SW480 (cell line): ENCODE measurements at places on chromosomes 7 and 10.

DNA sequence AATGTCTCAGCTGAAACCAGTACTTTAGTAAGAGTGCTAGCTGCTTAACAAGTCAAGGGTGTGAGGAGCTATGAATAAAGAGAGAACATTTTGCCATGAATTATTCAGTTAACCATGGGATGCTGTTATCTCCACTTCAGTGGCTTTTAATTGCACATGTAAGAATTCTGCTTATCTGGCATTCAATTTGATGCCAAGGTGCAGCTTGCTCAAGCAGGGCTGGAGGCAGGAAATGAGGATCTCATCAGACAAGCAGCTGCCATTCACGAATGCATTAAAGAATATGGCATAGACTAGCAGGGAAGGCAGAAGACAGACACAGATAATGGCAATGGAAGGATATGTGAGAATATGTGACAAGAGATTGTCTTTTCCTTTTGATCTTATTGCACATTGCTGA, 697.8 kb downstream of the NRG3 start:
- DNase-seq, result no peak

GRCh38 chr7:73812996-73813395, 17.8 kb upstream of the CLDN4 start:
- DNase-seq, result no peak

DNA sequence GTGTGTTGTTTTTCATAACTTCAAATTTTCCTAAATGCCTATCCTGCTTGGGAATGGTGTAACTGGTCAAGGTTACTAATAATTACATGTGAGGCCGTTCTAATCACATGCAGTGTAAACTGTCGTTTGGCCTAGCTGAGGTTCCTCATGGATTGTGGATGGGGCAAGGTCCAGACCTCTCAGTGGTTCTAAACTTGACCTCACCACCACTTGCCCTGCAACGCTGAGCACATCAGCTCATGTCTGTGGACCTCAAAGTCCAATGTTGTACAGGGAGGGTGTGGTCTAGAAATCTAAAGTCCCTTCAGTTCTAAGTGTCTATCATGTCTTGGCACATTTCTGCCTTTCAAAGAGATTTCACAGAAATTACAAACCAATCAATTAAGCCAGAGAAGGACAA, 15.6 kb downstream of the RBP3 start:
- DNase-seq, result no peak

DNA sequence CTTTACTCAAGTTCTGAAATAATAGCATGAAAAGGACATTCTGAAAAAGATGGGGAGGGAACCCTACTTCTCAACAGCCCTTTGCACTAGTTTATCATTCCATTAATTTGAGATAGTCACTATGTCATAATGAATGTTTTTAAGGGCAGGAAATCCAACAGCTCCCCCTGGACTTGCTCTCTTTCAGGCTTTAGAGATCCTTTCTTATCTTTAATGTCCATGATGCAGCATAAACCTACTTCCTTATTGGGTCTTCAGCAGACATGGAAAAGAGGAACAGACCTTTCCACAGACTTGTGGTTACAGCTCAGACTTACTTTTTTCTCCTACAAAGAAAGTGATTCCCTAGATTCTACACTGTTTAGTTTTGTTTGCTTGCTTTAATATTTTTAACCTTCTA, 87.3 kb downstream of the IDE start:
- no peak for DNase-seq

DNA sequence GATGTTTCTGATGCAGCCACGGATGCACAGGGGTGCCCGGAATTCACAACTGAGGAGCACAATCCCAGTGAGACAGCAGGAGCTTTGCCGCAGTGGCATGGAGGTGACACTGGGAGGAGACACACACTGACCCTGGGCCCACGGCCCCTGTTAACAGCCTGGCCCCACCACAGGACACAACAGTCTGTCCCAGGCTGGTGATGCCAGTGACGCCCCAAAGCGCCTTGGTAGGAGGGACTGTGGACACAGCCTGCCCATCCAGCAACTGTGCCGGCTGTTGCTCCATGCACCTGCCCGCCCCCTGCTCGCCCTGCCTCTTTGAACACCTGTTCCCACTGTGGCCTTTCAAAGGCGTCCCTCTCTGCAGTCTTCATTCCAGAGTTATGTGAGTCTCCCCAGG, 49.8 kb downstream of the KLF6 start:
- DNase-seq, result no peak

- DNase-seq, result no peak
These were observed 52.7 kb downstream of the GRB10 start for GRCh38 chr7:50729962-50730361.

GRCh38 chr7:139842401-139843210, 13.5 kb downstream of the TBXAS1 start:
- DNase-seq, result no peak

DNA sequence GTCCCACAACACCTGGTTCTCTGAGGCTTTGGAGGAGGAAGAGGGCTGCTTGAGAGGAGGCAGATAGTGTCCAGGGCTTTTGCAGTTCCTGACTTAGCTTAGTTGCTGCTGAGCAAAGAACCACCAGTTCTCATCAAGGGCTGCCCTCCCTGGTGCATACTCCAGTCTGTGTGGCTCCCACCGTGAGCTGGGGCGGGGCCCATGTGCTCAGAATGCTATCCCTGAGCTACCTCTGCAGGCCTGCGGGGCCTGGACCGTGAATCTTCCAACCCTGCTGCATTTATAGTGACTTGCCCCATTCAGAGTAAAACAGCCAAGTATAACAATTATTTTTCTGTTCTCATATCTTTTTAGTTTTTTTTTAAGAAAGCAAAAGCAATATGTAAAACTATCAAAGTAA, 49.2 kb downstream of the TACR2 start:
- no peak for DNase-seq

DNA sequence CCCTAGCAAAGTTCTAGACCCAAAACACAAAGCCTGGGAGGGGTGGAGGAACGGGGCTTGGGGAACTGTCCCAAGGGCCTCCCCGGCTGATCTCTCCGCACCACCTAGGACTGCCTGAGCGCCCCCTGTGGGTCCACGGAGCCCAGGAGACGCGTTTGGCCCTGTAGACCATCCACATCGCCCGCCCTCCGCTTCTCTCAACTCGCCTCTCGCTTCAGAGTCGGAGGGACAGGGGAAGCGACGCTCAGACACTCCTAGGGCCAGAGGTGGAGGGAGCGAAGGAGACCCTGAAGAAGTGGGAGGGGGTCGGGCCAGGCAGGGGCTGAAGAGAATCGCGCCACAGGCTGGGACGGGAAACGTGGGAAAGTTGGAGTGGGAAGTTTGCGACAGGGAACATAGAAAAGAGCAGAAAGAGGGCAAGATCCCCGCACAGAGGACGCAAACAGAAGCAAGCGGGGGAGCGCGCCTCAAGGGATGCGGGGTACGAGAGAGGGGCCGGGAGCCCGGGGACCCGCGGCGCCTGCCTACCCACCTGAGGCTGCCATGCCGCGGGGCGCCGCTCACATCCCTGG, 378 bp downstream of the PIK3AP1 start:
- DNase-seq, result peak; percentile 57

- no peak for DNase-seq
These were observed 83.1 kb upstream of the MINDY3 start for GRCh38 chr10:15943426-15943825.

- no peak for DNase-seq
These were observed 499 bp downstream of the GAL3ST4 start for GRCh38 chr7:100167912-100168323.

- no peak for DNase-seq
These were observed 35.5 kb upstream of the KMT2E start for GRCh38 chr7:104978460-104978859.

GRCh38 chr7:7114575-7115291, 67.6 kb upstream of the C1GALT1 start:
- no peak for DNase-seq

DNA sequence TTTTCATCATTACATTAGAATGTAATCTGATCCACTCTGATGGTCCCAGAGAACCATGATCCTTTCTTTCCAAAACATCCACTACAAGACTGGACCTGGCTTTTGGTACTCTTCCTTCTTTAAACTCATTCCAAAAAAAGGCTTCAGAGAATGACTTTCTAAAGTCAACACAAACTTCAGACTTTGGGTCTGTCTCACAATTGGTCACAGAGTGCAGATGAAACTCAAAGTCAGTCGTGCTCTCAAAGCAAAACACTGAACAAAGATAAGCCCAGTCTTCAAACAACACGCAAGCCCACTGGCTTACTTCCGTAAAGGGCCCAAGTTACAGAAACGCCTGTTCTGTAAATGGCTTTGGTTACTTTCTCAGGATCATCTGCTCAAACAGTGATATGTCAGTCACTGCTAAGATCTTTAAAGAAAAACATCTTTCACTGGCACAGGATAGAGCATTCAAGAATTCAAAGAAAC, 250.9 kb upstream of the MKLN1 start:
- no peak for DNase-seq

GRCh38 chr10:119131512-119132240, 27.8 kb downstream of the DENND10 start:
- peak; percentile 43 for DNase-seq

GRCh38 chr7:152643979-152644559, 31.9 kb downstream of the XRCC2 start:
- no peak for DNase-seq

DNA sequence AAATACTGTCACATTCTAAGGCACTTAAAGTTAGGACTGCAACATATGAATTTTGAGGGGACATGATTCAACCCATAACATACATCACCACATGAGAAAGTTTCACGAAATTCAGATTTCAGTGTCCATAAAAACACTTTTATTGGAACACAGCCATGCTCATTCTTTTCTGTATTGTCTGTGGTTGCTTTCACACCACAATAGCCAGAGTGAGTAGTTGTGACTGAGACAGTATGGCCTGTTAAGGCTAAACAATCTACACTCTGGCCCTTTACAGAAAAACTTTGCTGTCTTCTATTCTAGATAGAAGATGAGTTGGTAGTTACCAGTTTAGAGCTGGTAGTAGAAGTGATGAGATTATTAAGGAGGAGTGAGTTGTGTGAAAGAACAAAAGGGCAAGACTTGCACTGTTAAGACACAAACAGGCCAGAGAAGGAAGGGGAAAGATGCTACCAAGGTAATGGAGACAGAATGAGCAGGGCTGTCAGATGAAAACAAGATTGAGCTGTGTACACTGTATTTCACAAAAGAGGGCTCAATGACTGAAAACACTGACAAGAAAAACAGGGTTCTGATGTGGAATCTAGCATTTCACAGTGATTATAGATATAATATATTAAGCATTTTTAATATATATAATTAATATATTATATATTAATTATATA, 108.6 kb downstream of the PPP1R3A start:
- no peak for DNase-seq

- DNase-seq, result no peak
These were observed 48.4 kb upstream of the CRTAC1 start for GRCh38 chr10:98078774-98079173.

DNA sequence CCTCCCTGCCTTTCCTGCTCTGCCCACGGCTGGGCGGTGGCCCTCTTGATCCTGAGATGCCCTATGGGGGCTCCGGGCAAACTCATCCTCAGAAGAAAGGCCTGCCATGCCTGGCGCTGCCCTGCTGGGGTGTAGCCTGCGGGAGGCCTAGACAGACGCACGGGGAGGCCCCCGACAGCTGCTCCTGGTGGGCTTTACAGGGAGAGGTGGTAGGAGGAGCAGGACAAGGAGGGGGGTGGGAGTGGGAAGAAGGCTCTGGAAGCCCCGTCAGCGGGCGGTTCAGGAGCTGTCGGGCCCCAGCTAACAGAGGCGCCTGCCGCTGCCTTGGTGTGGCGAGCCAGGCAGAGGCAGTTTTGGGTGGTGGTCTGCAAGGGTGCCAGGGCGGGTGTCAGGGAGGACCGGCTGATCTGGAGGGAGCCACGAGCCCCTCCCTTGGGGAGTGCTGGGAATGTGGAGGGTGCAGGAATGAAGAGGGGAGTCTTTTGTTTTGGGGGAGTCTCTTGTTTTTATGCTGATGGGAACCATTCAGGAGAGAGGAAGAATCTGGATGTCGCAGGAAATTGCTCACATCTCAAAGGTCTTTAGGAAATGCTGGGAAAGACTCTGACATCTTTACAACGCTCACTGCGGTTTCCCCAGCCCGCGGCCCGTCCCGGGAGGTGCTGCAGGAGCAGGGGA, 63.5 kb downstream of the CFAP46 start:
- peak; percentile 14 for DNase-seq

DNA sequence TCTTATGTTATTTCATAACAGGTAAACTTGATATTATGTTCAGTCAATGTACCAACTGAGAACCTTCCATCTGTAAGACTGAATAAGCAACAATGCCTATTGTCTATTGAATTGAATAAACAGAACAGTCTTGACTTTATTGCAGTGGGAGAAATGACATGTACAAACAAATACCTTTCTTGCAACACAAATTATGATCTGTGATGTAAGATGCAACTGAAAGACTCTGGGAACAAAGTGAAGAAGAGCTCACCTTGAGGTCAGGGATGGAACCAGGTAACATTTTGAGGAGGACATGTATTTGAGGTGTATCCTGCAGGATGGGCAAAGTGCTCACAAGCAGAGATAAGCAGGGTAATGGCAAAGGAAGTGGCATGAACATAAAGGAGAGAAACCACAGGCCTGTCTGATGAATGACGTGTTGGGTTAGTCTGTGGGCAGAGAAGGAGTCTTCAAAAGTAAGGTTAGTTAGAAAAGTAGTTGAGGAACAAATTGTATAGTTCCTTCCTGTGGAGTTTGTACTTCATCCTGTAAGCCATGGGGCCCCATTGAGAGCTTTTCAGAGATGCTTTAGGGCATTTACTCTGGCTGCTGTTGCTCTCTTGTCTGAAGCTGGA, 9.5 kb downstream of the PNLIPRP3 start:
- DNase-seq, result no peak

DNA sequence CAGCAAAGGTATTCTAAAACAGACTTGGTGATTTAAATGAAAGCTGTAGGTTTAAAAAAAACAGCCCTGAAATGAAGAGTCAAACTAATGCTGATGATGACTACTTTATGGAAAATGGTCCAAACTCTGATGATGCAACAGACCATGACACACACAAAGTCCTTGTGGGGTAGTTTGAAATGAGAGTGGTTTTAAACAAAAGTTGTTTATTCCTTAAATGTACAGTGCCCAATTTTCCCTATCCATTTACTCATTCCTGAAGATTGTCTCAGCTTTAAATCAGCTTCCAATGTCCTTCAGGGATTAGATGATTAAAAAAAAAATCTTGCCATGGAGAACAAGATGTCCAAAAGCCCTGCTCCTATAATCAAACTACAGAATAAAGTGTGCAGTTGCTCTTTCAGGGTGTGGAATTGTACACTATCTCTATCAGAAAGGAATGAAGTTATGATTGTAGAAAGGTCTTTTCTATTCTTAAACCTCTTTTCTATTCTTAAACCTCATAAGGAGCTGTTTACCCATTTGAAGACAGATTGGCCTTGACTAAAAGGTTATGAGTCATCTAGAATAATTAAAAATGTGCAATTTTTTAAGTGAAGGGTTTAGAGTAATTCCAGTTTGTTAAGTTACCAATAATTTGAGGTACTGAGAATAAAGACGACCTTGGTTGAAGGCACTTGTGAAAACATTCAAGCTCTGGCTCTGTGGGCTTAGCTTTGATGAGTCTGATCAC, 70.2 kb upstream of the ITGA8 start:
- no peak for DNase-seq

- DNase-seq, result no peak
These were observed 702 bp downstream of the TMEM130 start for GRCh38 chr7:98869027-98869596.
